ENCODE measurements at places on chromosomes 6 and 20. TPM values are rescaled to one million over a fixed set of nuclear protein-coding genes. Genes with fewer than 3 reads are reported as not detected.

DNA sequence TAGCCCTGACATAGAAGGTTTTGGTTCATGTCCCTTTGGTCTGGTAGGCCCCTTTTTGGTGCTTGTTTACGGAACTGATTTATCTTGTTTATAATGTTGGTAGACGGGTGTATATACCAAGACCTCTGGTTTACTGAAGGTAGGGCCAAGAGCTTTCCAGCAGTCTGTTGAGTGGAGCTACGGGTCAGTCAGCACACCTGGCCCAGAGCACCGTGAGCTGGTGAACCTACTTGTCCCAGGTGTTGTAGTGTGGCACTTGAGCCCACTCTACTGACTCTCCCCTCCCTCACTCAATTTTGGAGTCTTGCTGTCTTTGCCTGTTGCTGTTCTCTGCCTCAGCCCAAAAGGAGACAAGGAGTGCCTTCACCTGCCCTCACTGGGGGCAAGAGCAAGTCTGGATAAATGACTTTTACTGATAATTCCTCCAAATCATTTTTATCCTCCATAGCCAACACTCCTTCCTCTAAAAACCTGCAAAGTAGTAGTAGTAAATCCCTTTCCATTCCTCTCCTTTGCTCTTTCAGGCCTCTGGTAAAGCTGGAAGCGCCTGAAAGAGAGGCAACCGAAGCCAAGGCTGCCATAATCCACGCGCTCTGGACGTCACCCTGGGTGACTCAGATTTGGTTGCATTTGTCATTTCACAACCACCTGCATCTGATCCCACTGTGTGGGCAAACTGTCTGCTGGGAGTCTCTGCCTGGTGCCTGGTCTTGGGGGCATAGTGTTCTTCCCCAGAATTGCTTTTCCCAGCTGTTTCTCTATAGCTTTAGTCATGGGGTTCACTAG, 22.2 kb downstream of the RREB1 start:
- H3K4me1 ChIP-seq: peaks cover 61% of the 10 kb centered on the region
- DNase-seq: no peak
- H3K27me3 ChIP-seq: no peaks in the 10 kb centered on the region
- H3K36me3 ChIP-seq: peaks cover 35% of the 10 kb centered on the region

DNA sequence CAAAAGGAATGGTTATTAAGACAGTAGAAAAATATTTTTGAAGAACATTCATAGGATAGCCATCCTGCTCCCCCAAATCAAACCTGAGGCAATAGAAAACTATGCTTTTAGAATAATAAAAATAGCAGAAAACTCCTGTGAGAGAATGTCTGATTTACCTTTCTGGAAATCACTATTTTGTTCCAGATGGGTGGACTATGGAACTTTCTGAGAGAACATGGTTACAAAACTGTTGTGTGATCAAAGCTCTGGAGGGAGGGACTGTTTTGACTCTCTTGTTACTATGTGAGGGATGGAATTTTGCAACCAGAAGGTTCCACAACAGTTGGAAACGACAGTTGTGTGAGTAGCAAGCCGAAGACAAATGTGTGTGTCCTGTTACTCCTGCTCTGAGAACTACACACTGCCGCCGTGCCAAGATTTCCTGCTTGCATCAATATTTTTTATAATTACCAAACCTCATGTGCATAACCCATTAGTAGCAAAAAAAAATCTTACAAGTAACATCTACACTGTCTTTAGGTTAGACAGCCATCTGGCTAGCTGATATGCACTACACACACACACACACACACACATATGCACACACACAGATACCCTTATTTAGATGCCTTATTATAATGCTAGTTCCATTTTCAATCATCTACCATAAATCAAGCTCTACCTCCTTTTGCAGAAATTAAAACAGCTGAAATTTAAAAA, 11.0 kb upstream of the HIVEP1 start:
- H3K4me1 ChIP-seq: no peaks in the 10 kb centered on the region
- peaks cover 3% of the 10 kb centered on the region for H3K27me3 ChIP-seq
- no peak overlapping the region for H3K27ac ChIP-seq
- H3K36me3 ChIP-seq: peaks cover 3% of the 10 kb centered on the region

GRCh38 chr20:24934101-24934661, 14.9 kb upstream of the CST7 start:
- no peak overlapping the region for H3K27ac ChIP-seq

DNA sequence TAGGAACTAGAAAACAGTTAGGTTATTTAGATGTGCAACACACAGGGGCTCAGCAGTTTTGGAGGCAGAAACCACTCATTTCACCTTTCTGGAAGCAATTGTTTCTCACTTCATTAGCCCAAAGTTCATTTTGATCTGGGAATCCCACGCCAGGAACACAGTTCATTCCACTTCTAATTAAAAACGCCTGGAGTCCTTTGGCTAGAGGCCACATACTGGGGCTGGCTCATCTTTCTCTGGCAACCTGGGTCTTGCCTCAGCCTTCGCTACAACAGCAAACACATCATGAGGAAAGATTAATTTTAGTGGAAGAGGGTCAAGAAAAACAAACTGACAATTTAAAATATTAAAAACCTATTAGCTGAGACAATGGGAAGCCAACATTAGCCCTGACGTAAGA, 69.7 kb downstream of the RFPL4B start:
- no peaks in the 10 kb centered on the region for H3K27me3 ChIP-seq
- H3K4me1 ChIP-seq: no peaks in the 10 kb centered on the region
- no peak overlapping the region for H3K4me3 ChIP-seq
- no peak for DNase-seq
- H3K36me3 ChIP-seq: peaks cover 1% of the 10 kb centered on the region

GRCh38 chr6:120903836-120904235, 430.4 kb downstream of the TBC1D32 start:
- no peak overlapping the region for H3K4me3 ChIP-seq
- no peak overlapping the region for H3K27ac ChIP-seq
- no peak for DNase-seq
- H3K27me3 ChIP-seq: no peaks in the 10 kb centered on the region
- no peaks in the 10 kb centered on the region for H3K36me3 ChIP-seq

DNA sequence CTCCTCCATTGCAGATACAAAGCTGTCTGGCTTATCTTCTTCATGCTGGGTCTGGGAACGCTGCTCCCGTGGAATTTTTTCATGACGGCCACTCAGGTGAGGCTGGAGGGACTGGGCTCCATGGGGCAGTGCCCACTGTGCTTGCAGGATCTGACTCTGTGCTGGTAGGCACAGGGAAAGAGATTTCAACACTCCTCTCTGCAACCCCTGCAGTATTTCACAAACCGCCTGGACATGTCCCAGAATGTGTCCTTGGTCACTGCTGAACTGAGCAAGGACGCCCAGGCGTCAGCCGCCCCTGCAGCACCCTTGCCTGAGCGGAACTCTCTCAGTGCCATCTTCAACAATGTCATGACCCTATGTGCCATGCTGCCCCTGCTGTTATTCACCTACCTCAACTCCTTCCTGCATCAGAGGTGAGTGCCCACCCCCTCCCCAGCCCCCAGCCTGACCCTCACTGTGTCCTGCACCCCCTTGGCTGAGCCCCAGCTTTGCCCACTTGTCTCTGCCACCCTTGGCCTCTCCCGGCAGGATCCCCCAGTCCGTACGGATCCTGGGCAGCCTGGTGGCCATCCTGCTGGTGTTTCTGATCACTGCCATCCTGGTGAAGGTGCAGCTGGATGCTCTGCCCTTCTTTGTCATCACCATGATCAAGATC, 6.1 kb downstream of the SLC29A1 start:
- H3K27ac ChIP-seq: no peak overlapping the region
- DNase-seq: no peak
- peaks cover 5% of the 10 kb centered on the region for H3K36me3 ChIP-seq
- no peaks in the 10 kb centered on the region for H3K27me3 ChIP-seq
- no peak overlapping the region for H3K4me3 ChIP-seq

DNA sequence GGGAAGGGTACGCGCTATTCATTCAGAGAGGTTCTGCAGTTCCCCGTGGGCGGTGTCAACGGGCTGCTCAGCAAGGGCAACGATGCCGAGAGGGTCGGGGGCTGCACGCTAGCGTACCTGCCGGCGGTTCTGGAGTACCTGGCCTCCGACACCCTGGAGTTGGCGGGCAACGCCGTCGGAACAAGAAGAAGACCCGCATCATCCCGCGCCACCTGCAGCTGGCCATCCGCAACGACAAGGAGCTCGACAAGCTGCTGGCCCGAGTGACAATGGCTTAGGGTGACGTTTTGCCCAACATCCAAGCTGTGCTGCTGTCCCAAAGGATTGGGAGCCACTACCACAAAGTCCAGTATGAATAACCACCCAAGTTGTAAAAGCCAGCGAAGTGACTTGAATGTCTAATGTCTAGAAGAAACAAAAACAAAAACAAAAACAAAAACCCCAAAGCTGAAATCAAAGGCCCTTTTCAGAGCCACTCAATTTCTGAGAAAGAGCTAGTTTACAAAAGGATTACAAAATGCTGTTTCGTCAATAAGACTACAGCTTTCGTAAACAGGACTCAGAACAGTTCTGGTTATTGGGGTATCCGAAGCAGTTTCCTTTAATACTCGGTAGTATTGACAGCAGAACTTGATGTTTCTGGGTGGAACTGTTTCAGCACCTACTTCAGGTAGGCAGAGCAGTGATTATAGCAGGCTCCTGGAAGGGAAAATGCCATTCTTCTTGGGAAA, 21.9 kb upstream of the SLC17A4 start:
- H3K4me1 ChIP-seq: no peaks in the 10 kb centered on the region
- no peak for DNase-seq
- no peak overlapping the region for H3K27ac ChIP-seq
- H3K36me3 ChIP-seq: no peaks in the 10 kb centered on the region
- no peak overlapping the region for H3K4me3 ChIP-seq

GRCh38 chr6:106183430-106183829, 97.3 kb downstream of the PRDM1 start:
- H3K4me1 ChIP-seq: peaks cover 39% of the 10 kb centered on the region
- DNase-seq: no peak
- no peak overlapping the region for H3K4me3 ChIP-seq
- no peak overlapping the region for H3K27ac ChIP-seq

GRCh38 chr6:5160206-5160605, 75.1 kb downstream of the PPP1R3G start:
- H3K27me3 ChIP-seq: no peaks in the 10 kb centered on the region
- H3K4me3 ChIP-seq: no peak overlapping the region
- H3K27ac ChIP-seq: no peak overlapping the region
- H3K4me1 ChIP-seq: peaks cover 9% of the 10 kb centered on the region
- H3K36me3 ChIP-seq: no peaks in the 10 kb centered on the region
- no peak for DNase-seq

DNA sequence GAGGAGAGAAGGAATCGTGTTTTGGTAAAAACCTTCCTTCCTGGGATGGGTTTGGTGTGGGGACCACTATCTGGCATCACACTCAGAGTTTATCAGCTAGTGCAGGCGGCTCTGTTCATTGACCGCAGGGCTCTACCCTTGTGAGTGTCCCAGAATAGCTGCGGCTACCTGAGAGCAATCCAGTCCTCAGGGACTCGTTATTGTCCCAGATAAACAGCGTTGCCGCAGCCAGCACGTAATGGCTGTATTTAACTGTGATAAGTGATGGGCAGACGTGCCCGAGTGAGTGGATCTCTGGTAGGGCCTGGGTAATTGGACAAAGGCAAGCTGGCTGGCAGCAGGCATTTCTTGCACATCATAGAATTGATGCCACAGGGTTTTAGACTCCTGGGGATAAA, 163.3 kb downstream of the SOBP start:
- H3K4me1 ChIP-seq: peaks cover 35% of the 10 kb centered on the region
- peaks cover 2% of the 10 kb centered on the region for H3K36me3 ChIP-seq
- no peak overlapping the region for H3K4me3 ChIP-seq
- H3K27ac ChIP-seq: no peak overlapping the region

DNA sequence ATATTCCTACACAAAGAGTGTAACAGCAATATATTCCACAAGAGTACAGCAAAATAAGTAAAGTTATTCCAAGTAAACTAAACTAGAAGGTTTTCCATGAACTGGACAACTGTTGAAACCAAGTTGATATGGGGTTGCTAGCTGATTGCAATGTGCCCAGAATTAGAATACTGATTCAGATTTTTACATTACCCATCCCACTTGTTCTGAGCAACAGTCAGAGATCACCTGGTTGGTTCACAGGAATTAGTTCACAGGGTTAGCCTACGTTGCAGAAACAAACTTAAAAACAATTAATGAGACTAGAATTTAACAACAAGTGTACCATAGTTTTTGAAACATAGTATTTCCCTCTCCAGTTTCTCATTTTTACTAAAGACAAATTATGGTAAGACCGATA, 49.1 kb downstream of the CEP85L start:
- peaks cover 11% of the 10 kb centered on the region for H3K4me1 ChIP-seq
- H3K27ac ChIP-seq: no peak overlapping the region
- H3K27me3 ChIP-seq: no peaks in the 10 kb centered on the region
- no peak for DNase-seq

DNA sequence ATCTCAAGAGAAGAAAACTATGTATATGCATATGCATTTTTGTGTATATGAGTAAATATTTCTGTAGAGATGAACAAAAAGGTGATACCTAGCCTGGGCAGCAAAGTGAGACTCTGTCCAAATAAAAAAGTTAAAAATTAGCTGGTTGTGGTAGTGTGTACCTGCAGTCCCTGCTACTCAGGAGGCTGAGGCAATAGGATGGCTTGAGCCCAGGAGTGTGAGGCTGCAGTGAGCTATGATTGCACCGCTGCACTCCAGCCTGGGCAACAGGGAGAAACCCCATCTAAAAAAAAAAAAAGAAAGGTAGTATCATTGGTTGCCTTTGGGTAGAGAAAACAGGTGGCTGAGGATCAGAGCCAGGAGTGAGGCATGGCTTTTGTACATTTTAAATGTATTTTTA, 50.9 kb downstream of the KLHL31 start:
- no peak overlapping the region for H3K4me3 ChIP-seq
- H3K27me3 ChIP-seq: peaks cover 15% of the 10 kb centered on the region
- peaks cover 5% of the 10 kb centered on the region for H3K4me1 ChIP-seq
- H3K36me3 ChIP-seq: no peaks in the 10 kb centered on the region
- DNase-seq: no peak

DNA sequence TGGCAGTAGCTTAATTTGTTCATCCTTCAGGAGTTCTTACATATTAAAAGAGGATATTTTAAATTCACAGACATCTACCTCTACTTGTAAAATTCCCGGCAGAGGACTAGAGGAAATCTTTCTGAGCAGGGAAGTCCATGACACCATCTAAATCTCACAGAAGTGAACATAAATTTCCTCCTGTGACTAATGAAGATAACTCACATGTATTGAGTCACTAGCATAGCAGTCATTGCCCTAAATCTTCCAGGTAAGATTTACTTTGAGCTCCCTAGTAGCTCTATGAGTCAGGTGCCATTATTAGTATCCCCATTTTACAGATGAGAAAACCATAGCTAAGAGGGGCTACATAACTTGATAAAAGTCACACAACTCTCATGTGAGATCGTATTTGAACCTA, 1058.6 kb upstream of the FLRT3 start:
- DNase-seq: no peak
- no peak overlapping the region for H3K27ac ChIP-seq
- H3K36me3 ChIP-seq: no peaks in the 10 kb centered on the region

GRCh38 chr6:7550433-7550801, 8.9 kb downstream of the DSP start:
- no peak overlapping the region for H3K4me3 ChIP-seq
- H3K36me3 ChIP-seq: no peaks in the 10 kb centered on the region
- no peak overlapping the region for H3K27ac ChIP-seq
- no peak for DNase-seq
- H3K27me3 ChIP-seq: peaks cover 49% of the 10 kb centered on the region

- peaks cover 54% of the 10 kb centered on the region for H3K27me3 ChIP-seq
- DNase-seq: no peak
- no peaks in the 10 kb centered on the region for H3K4me1 ChIP-seq
- no peak overlapping the region for H3K4me3 ChIP-seq
These were observed 147.1 kb upstream of the SASH1 start for GRCh38 chr6:148195511-148195910.

The C6orf141 gene
- 0.80 TPM for total RNA-seq

The PTGIS gene
- total RNA-seq: 0.39 TPM

The HLA-DQA2 gene
- total RNA-seq: 0.34 TPM

The ANKRD66 gene
- not detected for total RNA-seq

The KIAA1755 gene
- total RNA-seq: not detected

The EYS gene
- total RNA-seq: not detected

The GNRH2 gene
- total RNA-seq: 1.6 TPM

The AKAP12 gene
- 0.06 TPM for total RNA-seq

All from activated naive CD8-positive, alpha-beta T cell treated with anti-CD3 and anti-CD28 coated beads, Interleukin-2, amount 10 ng/mL, durations not matched to agents 7 days and 5 days (primary cell).